Kidney (tissue), 22 donors: ENCODE measurements at places on chromosomes 2 and 18.
A peak's percentile ranks its signal among the peaks of the same experiment; 100 is the strongest.

- DNase-seq, result no peak
Measured at GRCh38 chr18:62327977-62328376, 2.9 kb downstream of the TNFRSF11A start.

- DNase-seq, result no peak
Measured at GRCh38 chr2:217316743-217317142, 456.9 kb upstream of the TNP1 start.

DNA sequence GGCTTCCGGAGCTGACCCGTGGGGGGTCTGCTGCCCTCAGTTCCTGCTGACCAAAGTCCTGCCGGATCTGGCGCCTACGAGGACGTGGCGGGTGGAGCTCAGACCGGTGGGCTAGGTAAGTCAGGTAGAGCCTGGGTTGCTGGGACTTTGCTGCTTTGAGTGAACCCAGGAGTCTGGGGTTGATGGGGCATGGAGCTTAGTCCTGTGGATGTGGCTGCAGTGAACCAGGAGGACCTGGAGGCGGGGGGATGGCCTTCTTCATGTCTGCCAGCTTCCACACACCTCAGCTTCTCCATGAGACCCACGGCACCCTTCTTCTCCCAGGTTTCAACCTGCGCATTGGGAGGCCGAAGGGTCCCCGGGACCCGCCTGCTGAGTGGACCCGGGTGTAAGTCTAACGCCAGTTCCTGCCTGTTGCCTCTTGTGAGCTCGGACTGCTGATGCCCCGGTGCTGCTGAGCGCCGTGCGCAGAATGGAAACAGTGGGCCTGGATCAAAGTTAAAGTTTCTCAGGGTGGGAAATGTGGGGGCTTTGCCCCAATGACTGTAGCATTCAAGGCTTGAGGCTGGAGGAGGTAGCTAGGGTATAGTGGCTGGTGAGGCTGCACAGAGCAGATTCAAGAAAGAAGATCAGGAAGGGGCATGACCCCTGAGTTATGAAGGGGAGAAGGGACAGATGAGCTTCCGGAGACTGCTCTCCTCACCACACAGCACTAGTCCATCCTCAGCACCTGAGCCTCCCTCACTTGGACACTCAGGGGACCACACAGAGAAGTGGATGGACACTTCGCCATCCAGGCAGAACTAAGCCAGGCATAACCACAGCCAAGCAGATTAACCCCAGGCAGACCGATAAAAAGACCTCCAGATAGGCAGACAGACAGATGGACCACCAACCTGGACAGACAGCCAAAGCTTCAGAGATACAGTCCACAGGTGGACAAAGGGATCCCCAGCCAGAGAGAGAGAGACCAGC, 17.3 kb downstream of the PTPN18 start:
- DNase-seq, result no peak

DNA sequence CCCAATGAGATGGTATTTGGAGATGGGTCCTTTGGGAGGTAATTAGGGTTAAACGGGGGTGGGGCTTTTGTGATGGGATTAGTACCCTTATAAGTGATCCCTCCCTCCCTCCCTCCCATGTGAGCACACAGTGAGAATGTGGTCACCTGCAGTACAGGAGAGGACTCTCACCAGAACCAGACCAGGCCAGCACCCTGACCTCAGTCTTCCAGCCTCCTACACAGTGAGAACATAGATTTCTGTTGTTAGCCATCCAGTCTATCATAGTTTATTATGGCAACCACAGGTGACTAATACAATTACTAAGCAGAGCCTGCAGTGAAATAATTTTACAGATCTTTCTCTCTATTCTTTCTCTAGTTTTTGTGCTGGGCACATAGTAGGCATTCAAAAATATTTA, 137.7 kb upstream of the PKDCC start:
- DNase-seq, result no peak

GRCh38 chr2:181352158-181352557, 105.0 kb upstream of the ITGA4 start:
- no peak for DNase-seq

GRCh38 chr2:218286570-218287459, 5.5 kb downstream of the TMBIM1 start:
- DNase-seq, result peak; percentile 93
